ENCODE measurements at places on chromosomes 11 and 22.

DNA sequence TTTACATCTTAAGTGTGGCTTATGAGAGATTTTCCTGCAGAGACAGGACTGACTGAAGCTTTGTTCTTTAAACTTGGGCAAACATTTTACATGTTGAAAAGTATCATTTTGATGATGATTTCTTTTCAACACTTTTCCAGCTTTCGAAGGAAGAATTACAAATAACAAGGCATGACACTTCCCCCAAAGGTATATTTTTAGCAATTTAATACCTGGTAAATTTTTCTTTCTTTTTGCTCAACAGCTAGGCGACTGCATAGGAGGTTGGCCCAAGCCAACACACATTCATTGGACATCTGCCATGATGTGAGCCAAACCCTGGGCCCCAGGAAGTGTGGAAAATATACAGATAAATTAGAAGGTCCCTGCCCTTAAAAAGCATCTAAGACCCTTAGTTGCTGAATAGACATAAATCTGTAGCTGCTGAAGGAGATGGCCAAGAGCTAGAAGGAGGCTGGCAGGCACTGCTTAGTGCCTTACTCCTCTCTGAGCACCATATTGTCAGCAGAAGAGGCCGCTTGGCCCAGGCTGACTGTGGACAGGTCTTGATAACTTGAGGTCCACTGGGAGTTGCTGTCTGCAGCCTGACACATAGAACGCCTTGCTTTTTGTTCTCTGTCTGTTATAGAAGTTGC is 53.3 kb upstream of the CD44 start:
- no peak for DNase-seq

DNA sequence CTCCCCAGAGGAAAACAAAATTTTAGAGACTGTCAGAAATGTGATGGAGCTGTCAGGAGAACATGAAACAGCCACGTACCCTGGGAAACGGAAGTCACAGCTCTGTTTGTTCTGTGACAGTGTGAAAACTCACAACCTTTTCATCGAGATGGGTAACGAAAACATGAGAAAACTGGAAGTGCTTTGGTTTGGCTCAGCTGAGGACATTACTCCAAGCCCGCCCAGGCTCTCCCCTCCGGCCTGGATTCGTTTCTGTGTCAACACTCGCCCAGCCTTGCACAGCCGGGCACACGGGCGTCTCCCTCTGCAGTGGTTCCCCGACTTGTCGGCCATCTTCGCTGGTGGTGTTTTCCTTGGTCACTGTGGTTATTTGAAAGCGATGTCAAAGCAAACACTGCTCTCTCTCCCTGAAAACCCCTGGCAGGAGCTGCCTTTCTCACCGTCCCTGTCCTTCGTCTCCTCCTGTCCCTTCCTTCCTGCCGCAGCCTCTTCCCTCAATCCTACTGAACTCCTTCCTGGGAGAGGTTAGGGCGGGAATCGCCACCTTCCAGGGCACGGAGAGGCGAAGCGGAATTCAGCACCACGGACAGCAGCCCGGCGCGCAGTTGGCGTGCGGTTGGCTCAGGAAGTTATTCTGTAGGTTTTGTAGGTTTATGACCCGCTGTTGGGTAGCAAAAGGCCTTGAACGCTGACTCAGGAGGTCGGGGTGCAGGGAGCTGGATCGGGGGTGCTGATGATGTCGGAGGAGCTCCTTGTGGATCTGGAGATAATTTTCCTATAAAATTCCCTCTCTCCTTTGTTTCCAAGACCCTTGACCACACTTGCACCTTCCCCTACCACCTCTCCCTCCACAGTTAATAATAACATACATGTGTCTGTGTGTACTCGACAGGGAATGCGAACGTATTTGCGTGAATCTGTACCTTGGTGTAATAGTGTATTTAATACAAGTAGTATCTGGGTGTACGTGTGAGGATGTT is 13.1 kb upstream of the RPS19BP1 start:
- DNase-seq, result no peak

GRCh38 chr22:17569971-17570511 is 6.7 kb downstream of the SLC25A18 start:
- no peak for DNase-seq

DNA sequence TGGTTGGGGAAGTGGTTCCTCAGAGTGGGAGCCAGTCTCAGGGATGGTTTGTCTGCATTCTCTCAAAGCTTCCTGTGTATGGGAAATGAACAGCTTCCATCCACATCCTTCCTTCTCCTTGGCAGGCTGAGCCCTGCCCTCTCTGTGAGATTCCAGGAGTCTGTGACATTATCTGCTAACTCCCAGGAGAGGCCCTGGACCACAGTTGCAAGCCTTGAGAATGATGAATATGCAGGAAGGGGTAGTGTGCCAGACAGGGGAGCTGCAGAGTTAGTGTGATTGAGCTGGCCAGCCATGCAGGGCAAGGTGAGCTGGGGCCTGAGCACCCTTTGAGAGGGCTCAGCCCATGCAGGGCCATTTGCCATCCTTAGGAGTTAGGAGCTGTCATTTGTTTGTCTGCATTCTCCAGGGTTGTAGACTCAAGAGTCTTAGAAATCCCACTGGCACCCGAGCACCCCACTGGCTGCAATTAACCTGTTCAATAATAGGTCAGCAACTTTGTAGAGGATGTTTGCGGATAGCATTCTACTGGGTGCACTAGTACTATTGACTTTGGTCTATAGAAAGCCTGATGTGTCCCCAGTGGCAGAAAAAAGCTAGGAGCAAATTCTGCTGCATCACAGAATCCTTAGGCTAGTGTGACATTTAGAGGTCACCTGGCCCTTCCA is 299.0 kb upstream of the CADM1 start:
- DNase-seq, result no peak

DNA sequence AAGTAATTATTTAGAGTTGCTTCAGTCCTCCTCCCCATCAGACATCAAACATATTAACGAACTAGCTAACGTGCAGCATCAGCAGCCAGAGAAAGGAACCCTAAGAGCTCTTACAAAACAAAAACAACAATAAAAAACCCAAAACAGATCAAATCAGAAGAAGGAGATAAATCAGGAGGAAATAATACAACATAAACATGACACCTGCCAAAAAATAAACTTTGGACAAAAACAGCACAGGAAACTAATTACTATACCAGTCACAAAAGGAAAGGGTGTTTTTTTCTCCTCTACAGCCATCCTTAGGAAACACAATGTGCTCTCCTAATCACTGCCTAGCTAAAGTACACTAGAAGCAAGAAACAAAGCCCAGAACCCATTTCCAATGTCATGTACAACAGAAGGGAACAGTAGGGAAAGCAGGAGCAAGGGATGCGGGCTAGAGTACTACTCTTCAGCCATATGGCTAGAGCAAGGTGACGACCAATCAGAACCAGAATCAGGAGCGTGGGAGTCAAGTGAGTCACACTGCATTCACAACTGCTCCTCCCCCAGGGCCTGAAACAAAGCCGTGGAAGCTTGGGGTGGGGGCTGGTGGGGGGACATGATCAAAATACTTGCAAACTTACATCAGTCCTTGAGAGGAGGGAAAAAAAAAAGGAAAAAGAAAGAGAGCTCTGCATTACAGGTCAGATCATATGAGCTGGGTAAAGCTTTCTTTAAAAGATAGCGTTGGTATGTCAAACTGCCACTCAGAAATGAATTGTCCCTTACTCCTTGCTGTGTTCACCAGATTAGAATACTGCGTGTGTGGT is 60.4 kb downstream of the LARGE2 start:
- no peak for DNase-seq

- no peak for DNase-seq
These were observed 647.6 kb downstream of the BRD1 start for GRCh38 chr22:49179886-49180682.

All from NCI-H446 (cell line).